ENCODE measurements at places on chromosomes 4 and X.

DNA sequence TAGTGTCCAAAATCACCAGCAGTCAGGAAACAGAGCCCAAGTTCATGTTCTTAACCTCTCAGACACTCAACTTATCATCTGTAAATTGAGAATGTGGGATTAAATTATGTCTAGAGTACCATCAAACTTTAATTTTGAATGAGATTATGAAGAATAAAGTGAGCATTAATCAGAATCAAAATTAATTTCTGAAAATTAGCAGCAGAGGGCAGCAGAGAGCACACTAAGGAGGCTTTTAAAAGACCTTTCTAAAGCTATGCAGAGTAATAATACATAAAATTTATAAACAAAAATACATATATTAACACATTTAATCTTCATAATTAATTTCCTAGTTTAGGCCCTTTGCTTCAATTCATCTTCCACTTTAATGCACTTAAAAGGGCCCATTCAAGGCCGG is 7.1 kb downstream of the TASL start:
- no peak for DNase-seq

- DNase-seq, result no peak
These were observed 386.1 kb downstream of the NLGN4X start for GRCh38 chrX:5842601-5843000.

DNA sequence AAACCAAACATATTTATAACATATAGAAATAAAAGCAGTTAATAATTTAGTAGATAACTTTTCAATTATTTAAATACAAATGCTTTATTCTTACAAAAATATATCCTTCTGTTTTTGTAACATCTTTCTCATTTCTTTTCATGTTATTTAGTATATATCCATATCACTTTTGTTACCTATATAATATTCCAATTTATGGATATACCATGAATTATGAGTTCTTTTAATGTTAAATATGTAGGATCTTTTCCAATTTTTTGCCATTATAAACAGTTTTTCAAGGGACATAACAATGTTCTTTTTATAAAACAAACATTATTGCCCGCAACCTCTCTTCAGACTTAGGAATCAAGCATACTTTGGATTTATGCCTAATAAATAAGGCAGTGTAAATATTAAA is 151.6 kb downstream of the PRDM5 start:
- no peak for DNase-seq

DNA sequence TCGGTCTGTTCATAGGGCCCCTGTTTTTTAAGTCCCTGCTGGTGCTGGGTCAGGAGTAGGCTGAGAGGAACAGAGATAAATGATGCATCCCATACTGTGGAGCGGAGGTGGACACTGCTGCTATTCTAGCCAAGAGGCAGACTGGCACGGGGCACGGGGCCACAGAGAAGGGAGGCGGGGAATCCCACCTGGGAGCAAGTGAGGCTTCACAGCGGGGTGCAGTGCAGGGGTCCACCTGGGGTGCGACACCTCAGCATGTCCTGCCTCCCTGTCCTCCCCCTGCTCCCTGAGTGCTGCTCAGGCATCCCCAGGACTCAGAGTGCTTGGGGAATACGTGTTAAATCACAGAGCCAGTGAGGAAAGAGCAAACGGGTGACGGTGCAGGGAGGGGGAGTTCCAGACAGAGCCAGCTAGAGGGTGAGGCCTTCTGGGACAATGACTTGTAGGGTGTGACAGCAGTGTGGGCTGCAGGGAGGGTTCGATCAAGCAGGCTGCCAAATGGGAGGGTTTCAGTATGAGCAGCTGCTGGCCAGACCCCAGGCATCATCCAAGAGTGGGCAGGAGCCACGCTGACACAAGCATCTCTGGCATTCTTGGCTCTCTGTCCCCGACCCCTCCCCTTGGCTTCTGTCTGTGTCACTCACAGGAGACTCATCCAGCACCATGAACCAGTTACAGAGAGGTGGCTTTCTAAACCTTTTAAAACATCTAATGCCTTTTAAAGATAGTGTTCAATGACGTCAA is 13.7 kb upstream of the HTRA3 start:
- no peak for DNase-seq

DNA sequence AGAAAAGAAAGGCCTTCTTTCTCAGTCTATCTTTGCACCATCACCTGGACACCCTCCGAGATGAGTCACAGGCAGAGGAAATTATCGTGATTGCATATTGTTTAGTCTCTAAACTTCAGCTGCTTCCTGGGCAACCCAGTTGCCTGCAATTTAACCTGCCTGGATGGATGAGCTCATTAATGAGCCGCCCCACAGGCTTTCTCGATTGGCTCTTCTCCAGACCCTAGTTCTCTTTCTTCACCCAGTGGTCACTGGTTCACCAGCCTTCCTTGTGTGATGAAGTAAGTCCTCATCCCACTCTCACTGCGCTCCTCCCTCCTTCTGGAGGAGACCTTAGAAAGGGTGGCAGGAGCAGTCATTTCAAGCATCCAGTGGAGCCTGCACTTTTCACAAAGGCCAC is 94.4 kb downstream of the SOWAHB start:
- DNase-seq, result no peak

Measured in activated CD8-positive, alpha-beta memory T cell treated with anti-CD3 and anti-CD28 coated beads for 4 hours (primary cell).